ENCODE measurements at places on chromosomes 16 and 17. TPM values are rescaled to one million over a fixed set of nuclear protein-coding genes. Genes with fewer than 3 reads are reported as not detected.

TEKT1 gene
- polyA plus RNA-seq = not detected

- DNase-seq = no peak
These were observed 623 bp downstream of the E4F1 start for GRCh38 chr16:2223942-2224486.

GRCh38 chr17:64139542-64139941, 9.6 kb upstream of the ERN1 start:
- DNase-seq = no peak

- DNase-seq = no peak
These were observed 41.9 kb upstream of the RHBDL3 start for GRCh38 chr17:32223703-32224102.

TRAF7 gene
- polyA plus RNA-seq = 37.6 TPM

FOXL1 gene
- 0.03 TPM for polyA plus RNA-seq

ZNF771 gene
- polyA plus RNA-seq = 2.3 TPM

DNA sequence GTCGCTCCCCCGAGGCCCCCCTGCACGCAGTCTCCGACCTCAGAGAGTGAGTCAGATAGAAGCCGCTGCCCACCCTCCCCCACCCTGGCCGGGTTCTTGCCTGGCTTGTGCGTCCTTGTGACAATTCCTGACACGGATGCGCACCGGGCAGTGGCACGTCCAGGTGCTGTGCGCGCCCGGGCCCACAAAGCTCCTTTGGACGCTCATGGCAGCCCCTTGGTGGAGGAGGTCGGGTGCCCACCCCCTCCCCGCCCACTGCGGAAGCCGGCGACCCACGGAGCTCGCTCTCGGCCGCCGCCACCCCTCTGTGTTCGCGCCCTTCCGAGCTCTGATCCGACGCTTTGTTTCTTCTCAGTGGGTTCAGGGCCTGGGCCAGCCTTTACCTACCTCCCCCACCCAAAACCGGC, 662 bp upstream of the TUBB3 start:
- DNase-seq = no peak

AGRP gene
- polyA plus RNA-seq = 0.15 TPM

GRCh38 chr17:45189009-45189408, 27.3 kb downstream of the HEXIM2 start:
- no peak for DNase-seq

GRCh38 chr17:44065668-44066203, 735 bp downstream of the LSM12 start:
- DNase-seq = no peak

DNA sequence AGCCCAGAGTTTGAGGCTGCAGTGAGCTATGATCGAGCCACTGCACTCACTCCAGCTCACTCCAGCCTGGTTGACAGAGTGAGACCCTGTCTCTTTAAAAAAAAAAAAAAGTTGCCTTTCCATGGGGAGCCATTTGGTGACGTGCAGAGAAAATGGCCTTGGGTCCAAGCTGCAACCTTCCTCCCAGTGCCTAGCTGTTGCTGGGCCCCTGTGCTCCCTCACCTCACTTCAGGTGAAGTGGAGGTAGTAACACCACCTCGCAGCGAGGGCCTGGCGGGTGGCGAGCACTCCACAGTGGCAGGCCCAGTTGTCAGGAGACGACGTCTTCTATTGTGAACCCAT, 17.4 kb downstream of the SYT17 start:
- no peak for DNase-seq

GRCh38 chr17:62994931-62995330, 28.9 kb downstream of the TANC2 start:
- no peak for DNase-seq

DNA sequence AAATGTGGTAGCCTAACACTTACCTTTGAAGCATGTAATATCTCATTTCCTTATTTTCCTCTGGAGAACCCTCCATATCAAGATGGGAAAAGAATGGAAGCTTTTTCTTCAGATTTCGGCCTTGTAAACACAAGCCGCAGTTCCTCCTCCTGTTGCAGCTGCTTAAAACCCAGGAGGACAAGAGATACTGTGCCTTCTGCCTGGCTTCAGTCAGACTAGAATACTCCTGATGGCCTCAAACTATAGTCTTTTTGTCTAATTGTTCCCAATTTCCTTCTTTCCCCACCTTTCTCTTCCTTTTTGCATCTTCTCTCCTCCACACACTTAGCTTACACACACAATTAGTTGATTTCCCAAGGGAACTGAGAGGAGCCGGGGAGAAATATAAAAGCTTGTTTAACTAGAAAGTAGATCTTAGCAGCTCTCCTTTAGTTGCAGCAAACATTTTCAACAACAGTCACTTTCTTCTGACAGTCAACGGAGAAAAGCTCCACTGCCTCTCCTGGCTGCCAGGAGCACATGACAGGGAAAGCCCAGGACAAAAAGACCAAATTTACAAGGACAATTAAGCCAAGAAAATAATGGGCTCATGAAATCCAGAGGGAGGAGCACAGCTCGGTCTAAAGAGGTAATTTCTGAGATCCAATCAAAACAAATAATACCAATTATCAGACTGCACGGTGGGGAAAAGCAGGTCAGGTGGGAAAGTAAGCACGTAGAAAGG, 76.4 kb upstream of the C17orf78 start:
- no peak for DNase-seq

DNA sequence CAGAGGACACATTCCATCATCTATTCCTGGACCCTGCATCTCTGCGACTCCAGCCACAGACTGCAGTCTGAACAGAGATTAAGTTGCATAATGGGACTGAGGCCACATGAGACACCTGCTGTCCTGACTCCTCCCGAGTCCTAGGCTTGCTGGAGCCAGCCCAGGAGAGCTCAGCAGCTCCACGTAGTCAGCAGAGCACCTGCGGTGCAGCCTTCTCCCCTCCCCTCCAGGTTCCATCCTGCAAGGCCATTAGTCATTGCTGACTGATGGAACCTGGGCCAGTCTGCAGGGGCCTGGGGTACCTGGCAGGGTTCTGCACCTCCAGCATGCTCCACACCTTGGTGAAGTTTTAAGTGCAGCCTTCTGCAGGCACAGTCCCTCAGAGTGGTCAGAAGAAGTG, 76.7 kb downstream of the PLD6 start:
- DNase-seq = no peak

GRCh38 chr16:89129378-89129777, 35.7 kb downstream of the ACSF3 start:
- no peak for DNase-seq
